T-helper 17 cell (primary cell): ENCODE measurements at places on chromosomes 4 and X.

- DNase-seq: no peak
- peaks cover 7% of the 10 kb centered on the region for H3K36me3 ChIP-seq
- H3K27ac ChIP-seq: no peak overlapping the region
- H3K4me1 ChIP-seq: peaks cover 3% of the 10 kb centered on the region
- no peak overlapping the region for H3K4me3 ChIP-seq
Observed at GRCh38 chr4:159303435-159303834, 200.6 kb downstream of the RAPGEF2 start.

DNA sequence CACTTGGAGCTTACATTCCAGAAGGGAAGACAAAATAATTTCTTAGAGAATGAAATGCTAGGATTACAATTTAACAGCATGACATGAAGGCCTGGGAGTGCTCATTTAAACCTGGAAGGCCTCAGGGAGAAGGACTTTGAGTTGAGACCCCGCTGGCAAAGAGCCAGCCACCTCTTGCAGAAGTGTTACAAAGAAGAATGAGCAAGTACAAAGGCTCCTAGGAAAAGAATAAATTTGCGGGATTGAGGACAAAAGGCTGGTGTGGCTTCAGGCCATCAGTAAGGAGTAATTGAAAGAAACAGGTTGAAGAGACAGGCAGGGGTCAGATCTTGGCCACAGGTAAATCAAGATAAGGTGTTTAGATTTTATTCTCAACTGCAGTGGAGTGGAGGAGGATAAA, 3.1 kb upstream of the ELOVL6 start:
- no peaks in the 10 kb centered on the region for H3K27me3 ChIP-seq
- peaks cover 2% of the 10 kb centered on the region for H3K36me3 ChIP-seq
- H3K4me1 ChIP-seq: peaks cover 16% of the 10 kb centered on the region

GRCh38 chrX:12779534-12779933, 11.7 kb upstream of the PRPS2 start:
- no peak overlapping the region for H3K4me3 ChIP-seq
- no peaks in the 10 kb centered on the region for H3K36me3 ChIP-seq
- no peak overlapping the region for H3K27ac ChIP-seq
- H3K4me1 ChIP-seq: no peaks in the 10 kb centered on the region
- H3K27me3 ChIP-seq: peaks cover 6% of the 10 kb centered on the region

- DNase-seq: no peak
- H3K4me1 ChIP-seq: no peaks in the 10 kb centered on the region
- no peaks in the 10 kb centered on the region for H3K27me3 ChIP-seq
- H3K36me3 ChIP-seq: no peaks in the 10 kb centered on the region
- H3K27ac ChIP-seq: no peak overlapping the region
- no peak overlapping the region for H3K4me3 ChIP-seq
Observed at GRCh38 chr4:61373901-61374440, 173.8 kb downstream of the ADGRL3 start.

DNA sequence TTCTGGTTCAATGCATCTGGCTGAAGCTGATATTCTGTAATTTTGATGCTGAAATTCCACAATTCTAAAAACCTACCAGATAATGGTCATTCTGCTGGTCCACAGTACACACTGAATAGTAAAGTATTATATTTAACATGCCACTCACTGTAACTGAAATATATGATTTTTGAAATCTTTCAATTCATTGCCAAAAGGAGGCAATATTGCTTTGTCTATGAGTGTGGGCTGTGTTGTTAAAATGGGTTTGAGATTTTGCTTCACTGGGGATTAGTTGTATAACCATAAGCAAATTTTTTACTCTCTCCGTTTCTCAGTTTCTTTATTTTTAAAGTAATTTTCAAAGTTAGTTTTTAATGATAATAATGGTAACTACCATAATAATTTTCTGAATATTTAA, 1404.1 kb upstream of the IGFBP7 start:
- no peaks in the 10 kb centered on the region for H3K27me3 ChIP-seq
- no peaks in the 10 kb centered on the region for H3K4me1 ChIP-seq
- no peaks in the 10 kb centered on the region for H3K36me3 ChIP-seq
- H3K4me3 ChIP-seq: no peak overlapping the region
- no peak for DNase-seq

- no peaks in the 10 kb centered on the region for H3K36me3 ChIP-seq
- H3K4me1 ChIP-seq: peaks cover 16% of the 10 kb centered on the region
- H3K4me3 ChIP-seq: no peak overlapping the region
- no peak for DNase-seq
Observed at GRCh38 chrX:107699616-107700015, 71.3 kb downstream of the PRPS1 start.

GRCh38 chr4:67051000-67051789, 494.1 kb downstream of the CENPC start:
- H3K36me3 ChIP-seq: no peaks in the 10 kb centered on the region
- no peak overlapping the region for H3K4me3 ChIP-seq
- no peak overlapping the region for H3K27ac ChIP-seq
- H3K4me1 ChIP-seq: no peaks in the 10 kb centered on the region

- no peaks in the 10 kb centered on the region for H3K36me3 ChIP-seq
- H3K4me1 ChIP-seq: no peaks in the 10 kb centered on the region
- DNase-seq: no peak
Observed at GRCh38 chr4:149347139-149347538, 468.5 kb downstream of the IQCM start.

- H3K36me3 ChIP-seq: peaks cover 2% of the 10 kb centered on the region
- H3K27me3 ChIP-seq: no peaks in the 10 kb centered on the region
- DNase-seq: no peak
- H3K4me1 ChIP-seq: peaks cover 3% of the 10 kb centered on the region
- no peak overlapping the region for H3K27ac ChIP-seq
- no peak overlapping the region for H3K4me3 ChIP-seq
Observed at GRCh38 chr4:53233114-53233795, 132.6 kb downstream of the SCFD2 start.

- H3K27me3 ChIP-seq: no peaks in the 10 kb centered on the region
- no peak for DNase-seq
- H3K27ac ChIP-seq: no peak overlapping the region
- no peak overlapping the region for H3K4me3 ChIP-seq
- no peaks in the 10 kb centered on the region for H3K4me1 ChIP-seq
- no peaks in the 10 kb centered on the region for H3K36me3 ChIP-seq
Observed at GRCh38 chr4:161714931-161715330, 448.9 kb downstream of the FSTL5 start.

- H3K4me1 ChIP-seq: no peaks in the 10 kb centered on the region
- no peak overlapping the region for H3K27ac ChIP-seq
- no peak overlapping the region for H3K4me3 ChIP-seq
- DNase-seq: no peak
Observed at GRCh38 chr4:100510551-100510950, 7.3 kb downstream of the EMCN start.

- H3K4me1 ChIP-seq: peaks cover 15% of the 10 kb centered on the region
- peak overlapping the region; percentile 79 for H3K27ac ChIP-seq
- DNase-seq: no peak
- no peaks in the 10 kb centered on the region for H3K27me3 ChIP-seq
Observed at GRCh38 chrX:150879855-150880807, 18.3 kb downstream of the CD99L2 start.

DNA sequence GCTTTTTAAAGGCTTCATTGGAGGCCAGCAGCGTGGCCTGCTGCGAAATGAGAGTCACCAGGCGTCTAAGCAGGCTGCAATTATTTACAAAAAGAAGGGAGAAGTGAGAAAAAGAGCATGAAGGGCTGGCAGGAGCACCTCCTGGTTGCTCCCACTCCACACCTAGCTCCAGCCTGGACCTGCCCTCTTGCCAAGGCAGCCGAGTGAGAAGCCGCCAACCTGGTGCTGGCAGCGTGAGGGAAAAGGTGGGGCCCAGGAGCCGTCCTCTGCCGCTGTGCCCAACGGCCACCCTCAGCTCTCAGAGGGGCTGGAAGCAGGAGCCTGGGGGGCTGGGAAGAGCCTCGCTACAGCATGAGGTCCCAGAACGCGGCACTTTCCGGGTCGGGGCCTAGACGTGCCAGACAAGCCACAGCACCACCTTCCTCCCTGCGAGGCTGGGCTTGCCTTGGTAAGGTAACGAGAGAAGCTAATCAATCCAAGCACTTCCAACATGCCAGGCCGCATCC, 16.3 kb downstream of the SLC6A8 start:
- no peak overlapping the region for H3K27ac ChIP-seq
- no peaks in the 10 kb centered on the region for H3K27me3 ChIP-seq
- H3K4me3 ChIP-seq: no peak overlapping the region
- peaks cover 7% of the 10 kb centered on the region for H3K4me1 ChIP-seq
- H3K36me3 ChIP-seq: no peaks in the 10 kb centered on the region
- DNase-seq: no peak

DNA sequence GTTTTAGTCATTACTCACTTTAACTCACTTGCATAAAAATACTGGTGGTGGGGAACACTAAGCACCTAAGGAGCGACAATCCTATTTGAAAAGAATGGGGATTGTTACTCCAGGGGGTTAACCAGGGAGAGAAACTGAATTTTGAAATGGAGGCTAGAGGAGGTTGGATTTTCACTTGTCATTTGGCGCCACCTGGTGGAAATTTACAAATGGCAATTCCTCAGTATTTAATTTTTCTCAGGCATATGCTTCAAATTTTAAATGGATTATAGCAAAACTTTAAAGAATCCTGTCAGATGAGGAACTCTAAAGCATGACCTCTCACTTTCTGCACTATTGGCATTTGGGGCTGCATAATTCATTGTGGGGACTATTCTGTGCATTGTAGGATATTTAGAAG, 2.7 kb upstream of the GEMIN8 start:
- peaks cover 13% of the 10 kb centered on the region for H3K4me1 ChIP-seq
- no peaks in the 10 kb centered on the region for H3K27me3 ChIP-seq
- H3K36me3 ChIP-seq: no peaks in the 10 kb centered on the region
- peak; percentile 10 for DNase-seq

DNA sequence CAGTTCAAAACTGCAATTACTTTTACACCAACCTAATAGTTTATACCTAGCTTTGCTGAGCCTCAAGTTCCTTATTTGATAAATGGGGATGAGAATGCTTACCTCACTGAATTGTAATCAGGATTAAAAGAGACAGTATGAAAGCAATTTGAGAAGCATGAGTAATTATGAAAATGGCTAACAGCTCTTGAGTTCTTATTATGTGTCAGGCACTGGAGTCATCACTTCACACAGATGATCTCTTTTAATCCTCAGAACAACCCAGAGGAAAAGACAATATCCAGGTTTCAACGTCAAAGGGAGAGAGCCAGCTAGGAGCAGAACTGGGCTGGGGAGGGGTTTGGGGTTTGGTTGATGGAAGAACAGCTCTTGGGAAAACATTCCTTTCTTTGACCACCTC, 221.0 kb upstream of the NWD2 start:
- no peak overlapping the region for H3K4me3 ChIP-seq
- H3K27me3 ChIP-seq: no peaks in the 10 kb centered on the region
- H3K36me3 ChIP-seq: no peaks in the 10 kb centered on the region
- H3K4me1 ChIP-seq: no peaks in the 10 kb centered on the region

DNA sequence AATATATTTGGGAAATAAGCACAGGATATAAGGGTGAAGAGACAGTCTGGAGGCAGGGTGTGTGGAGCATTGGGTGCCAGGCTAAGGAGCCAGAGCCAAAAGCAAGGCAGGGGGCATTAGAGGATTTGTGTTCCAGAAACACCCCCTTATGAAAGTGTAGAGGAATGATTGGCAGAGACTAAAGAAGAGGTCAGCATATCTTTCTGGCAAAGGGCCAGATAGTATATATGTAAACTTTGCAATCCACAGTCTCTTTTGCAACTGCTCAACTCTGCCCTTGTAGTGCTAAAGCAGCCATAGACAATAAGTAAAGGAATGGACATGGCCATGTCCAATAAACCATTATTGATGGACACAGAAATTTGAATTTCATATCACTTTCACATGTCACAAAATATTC, 3.6 kb upstream of the SLC9A6 start:
- H3K4me1 ChIP-seq: peaks cover 43% of the 10 kb centered on the region
- H3K4me3 ChIP-seq: peak overlapping the region; percentile 25
- DNase-seq: no peak
- H3K27me3 ChIP-seq: no peaks in the 10 kb centered on the region
- H3K27ac ChIP-seq: peak overlapping the region; percentile 78
- H3K36me3 ChIP-seq: peaks cover 3% of the 10 kb centered on the region

DNA sequence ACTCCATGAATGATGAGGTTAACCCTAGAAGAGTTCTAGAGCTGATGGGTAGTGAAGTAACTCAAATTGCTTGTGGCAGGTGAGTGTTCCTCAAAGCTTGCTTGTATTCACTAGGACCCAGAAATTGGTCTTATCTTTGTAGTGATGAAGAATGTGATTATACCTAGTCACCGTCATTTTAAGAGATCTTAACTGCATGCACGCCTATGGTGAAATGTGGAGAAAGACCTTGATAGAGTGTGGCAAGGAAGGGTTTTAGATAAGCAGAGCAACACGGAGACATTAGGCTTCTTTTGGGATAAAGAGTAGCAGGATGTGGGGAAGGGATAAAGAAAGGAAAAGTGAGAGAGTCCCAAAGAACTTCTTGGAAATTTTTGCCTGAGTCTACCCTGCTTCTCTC, 42.4 kb downstream of the NAP1L5 start:
- H3K27me3 ChIP-seq: no peaks in the 10 kb centered on the region
- DNase-seq: no peak
- peaks cover 44% of the 10 kb centered on the region for H3K4me1 ChIP-seq
- H3K4me3 ChIP-seq: no peak overlapping the region

- peaks cover 43% of the 10 kb centered on the region for H3K4me1 ChIP-seq
- no peaks in the 10 kb centered on the region for H3K27me3 ChIP-seq
- H3K4me3 ChIP-seq: peak overlapping the region; percentile 94
Observed at GRCh38 chr4:39044956-39045826, 13.0 kb upstream of the TMEM156 start.

DNA sequence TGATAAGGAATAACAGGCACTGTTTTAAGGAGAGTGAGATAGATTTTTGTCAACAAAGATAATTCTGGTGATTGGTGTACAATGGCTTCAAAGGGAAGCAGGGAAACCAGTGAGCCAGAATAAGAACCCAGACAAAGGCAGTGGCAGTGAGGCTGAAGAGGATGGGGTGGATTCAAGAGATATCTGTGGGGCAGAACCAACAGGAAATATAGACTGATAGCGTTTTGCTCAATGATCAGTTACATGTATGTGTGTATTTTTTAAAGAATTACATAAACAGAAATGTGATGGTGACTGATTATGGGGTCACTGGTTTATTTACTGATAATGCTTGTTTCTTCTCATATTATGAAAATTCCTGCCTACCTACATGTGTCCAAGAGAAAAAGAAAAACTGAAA, 66.4 kb downstream of the AMMECR1 start:
- no peaks in the 10 kb centered on the region for H3K27me3 ChIP-seq
- peaks cover 6% of the 10 kb centered on the region for H3K36me3 ChIP-seq
- DNase-seq: no peak
- H3K27ac ChIP-seq: peak overlapping the region; percentile 44
- no peak overlapping the region for H3K4me3 ChIP-seq

GRCh38 chr4:52358366-52358765, 300.7 kb downstream of the USP46 start:
- DNase-seq: no peak
- H3K4me3 ChIP-seq: no peak overlapping the region
- peaks cover 9% of the 10 kb centered on the region for H3K27me3 ChIP-seq
- H3K4me1 ChIP-seq: no peaks in the 10 kb centered on the region
- no peaks in the 10 kb centered on the region for H3K36me3 ChIP-seq
- no peak overlapping the region for H3K27ac ChIP-seq

GRCh38 chr4:168167714-168168284, 75.5 kb downstream of the ANXA10 start:
- H3K27ac ChIP-seq: no peak overlapping the region
- no peaks in the 10 kb centered on the region for H3K4me1 ChIP-seq
- H3K4me3 ChIP-seq: no peak overlapping the region
- no peak for DNase-seq
- peaks cover 10% of the 10 kb centered on the region for H3K27me3 ChIP-seq
- H3K36me3 ChIP-seq: no peaks in the 10 kb centered on the region
